ENCODE measurements at places on chromosomes 11 and 22. TPM values are rescaled to one million over a fixed set of nuclear protein-coding genes. Genes with fewer than 3 reads are reported as not detected.

Gene F2
- total RNA-seq: not detected

Gene NXPE2
- not detected for total RNA-seq

Gene SLC22A25
- not detected for total RNA-seq

Gene CD3G
- 0.76 TPM for total RNA-seq

Gene GPHA2
- total RNA-seq: not detected

Gene ALX4
- not detected for total RNA-seq

Gene CYTH4
- 1.6 TPM for total RNA-seq

Gene PDGFB
- total RNA-seq: 0.96 TPM

Gene LRRC51
- total RNA-seq: 5.5 TPM

Gene LYVE1
- total RNA-seq: 2.7 TPM

Gene POU2AF3
- 3.8 TPM for total RNA-seq

Gene RASGRP2
- 1.1 TPM for total RNA-seq

Gene C11orf42
- total RNA-seq: not detected

Gene DDI1
- total RNA-seq: not detected

Gene OR10D3
- total RNA-seq: not detected

Gene POU2AF2
- not detected for total RNA-seq

Gene CASP5
- total RNA-seq: not detected

Gene CSF2RB
- total RNA-seq: 1.00 TPM

Gene BTBD18
- not detected for total RNA-seq

Gene RIBC2
- 0.64 TPM for total RNA-seq

Gene NTM
- 0.92 TPM for total RNA-seq

Gene CDKN1C
- total RNA-seq: 3.5 TPM

Measured in esophagus mucosa (tissue), 1 donor.